Fibroblast of the conjunctiva (primary cell): ENCODE measurements at places on chromosomes 6 and 20.

- no peak for DNase-seq
These were observed 232.2 kb downstream of the LY86 start for GRCh38 chr6:6820641-6821238.

DNA sequence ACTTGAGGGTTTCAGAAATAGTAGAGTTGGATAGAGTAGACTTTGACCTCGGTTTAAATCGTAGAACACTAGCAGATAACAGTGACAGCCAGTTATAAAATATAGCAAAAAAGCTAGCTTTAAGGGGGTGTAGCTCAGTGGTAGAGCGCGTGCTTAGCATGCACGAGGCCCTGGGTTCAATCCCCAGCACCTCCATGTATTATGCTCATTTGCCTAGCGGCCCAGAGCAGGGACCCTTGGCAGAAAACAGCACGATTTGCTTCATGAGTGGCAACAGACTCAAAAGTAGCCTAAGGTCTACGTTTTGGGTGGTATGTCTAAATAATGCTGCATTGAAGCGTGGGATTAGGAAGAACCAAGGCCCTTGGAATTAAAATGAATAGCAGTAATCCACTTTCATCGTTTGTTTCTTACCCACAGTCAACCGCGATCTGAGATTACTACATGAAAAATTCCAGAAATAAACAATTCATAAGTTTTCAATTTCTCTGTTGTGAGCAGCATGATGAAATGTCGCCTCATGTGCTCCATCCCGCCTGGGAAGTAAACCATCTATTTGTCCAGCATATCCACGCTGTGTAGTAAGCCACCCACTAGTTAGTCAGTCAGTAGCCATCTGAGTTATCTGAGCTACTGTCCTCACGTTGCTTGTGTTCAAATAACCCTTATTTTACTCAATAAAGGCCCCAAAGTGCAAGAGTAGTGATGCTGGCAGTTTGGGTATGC lies 184.9 kb downstream of the GPX5 start:
- DNase-seq = peak; percentile 53

- no peak for DNase-seq
These were observed 25.2 kb downstream of the SNX14 start for GRCh38 chr6:85568411-85568810.

GRCh38 chr6:134434019-134434942 lies 116.4 kb upstream of the SGK1 start:
- no peak for DNase-seq

- DNase-seq = no peak
These were observed 72.9 kb upstream of the DSP start for GRCh38 chr6:7468382-7469081.

DNA sequence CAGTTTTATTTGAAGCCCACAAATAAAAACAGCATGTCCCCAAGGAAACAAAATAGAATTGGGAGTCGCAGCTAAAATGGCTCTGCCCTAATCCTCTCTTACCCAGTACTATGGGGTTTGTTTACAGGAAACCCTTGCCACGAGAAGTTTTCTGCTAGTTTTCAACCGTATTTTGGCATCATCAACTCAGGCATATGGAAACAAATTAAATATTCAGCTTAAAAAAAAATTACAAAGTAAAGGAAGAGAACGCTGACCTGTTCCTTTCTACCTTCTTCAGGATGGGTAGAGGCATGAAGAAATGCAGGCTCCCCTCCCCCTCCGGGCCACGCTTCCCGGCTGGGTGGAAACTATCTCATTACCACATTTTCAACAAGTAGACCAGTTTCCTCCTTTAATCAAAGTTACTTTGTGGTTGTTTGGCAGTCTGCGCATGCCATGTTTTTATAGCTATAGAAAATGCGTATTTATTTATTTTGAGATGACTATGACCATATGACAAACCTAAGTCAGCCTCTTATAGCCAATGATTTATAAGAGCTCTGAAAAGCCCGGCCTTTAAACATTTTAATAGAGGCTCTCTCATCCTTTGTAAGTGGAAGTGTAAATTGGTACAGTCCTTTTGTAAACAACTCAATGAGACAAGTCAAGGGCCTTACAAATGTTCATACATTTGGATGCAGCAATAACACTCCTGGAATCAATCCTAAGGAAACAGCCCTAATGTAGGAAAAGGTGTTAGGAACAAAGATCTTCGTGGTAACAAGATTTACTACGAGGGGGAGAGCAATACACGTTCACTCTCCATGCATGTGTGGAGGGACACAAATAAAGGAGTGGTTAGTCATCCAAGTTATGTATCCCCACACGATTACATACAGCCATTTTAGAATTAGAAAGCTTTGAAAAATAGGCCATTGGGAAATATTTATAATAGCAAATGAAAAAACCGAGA lies 16.1 kb upstream of the ZNF217 start:
- no peak for DNase-seq

DNA sequence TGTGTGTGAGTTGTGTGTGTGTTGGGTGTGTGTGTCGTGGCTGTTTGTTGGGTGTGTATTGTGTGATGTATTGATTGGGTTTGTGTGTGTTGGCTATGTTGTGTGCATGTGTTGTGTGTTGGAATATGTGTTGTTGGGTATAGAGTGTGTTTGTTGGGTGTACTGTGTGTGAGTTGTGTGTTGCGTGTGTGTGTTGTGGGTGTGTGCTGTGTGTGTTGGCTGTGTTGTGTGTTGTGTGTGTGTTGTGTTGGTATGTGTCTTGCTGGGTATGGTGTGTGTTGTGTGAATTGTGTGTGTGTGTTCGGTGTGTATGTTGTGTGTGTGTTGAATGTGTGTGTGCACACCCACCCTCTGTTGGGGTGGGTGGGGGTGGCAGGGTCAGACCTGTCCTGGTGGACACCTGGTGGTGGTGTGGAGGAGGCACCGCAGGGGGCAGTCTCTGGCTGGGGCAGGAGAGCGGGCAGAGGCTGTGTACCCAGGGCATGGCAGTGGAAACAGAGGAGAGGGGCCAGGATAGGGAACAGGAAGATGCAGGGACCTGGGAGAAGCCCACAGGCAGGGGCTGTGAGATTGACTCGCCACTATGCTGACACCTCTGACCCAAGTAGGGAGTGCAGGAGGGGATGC lies 25.5 kb upstream of the PXDC1 start:
- DNase-seq = no peak

DNA sequence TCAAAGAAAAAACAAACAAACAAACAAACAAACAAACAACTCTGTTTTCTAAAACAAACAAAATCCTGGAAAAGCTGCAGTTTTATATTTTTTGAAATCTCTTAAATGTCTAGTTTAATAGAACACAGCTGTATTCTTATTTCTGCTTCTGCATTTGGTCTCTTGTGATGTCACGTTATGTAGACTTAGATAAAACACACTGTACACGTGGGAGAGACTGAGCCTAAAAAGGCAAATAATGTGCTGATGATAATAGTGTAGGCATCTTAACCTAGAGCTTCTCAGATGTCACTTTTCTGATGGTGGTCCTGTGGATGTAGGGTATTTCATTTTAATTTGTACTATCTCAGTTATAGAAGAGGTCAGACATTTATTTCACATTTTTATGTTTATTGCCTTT lies 261.7 kb downstream of the UTRN start:
- no peak for DNase-seq

DNA sequence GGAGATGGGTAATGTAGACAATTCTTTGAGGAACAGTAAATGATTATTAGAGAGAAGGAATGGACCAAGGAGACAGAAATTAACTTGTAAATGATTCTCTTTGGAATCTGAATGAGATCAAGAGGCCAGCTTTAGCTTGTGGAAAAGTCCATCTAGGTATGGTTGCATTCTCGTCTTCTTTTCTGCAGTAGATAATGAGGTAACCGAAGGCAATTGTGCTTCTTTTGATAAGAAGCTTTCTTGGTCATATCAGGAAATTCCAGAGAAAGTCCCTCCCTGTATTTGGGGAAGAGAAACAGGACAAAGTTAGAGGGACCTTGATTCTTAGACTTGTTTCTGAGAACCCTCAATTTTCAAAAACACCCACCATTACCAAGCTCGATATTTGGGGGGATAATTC lies 109.1 kb upstream of the PRSS16 start:
- no peak for DNase-seq

DNA sequence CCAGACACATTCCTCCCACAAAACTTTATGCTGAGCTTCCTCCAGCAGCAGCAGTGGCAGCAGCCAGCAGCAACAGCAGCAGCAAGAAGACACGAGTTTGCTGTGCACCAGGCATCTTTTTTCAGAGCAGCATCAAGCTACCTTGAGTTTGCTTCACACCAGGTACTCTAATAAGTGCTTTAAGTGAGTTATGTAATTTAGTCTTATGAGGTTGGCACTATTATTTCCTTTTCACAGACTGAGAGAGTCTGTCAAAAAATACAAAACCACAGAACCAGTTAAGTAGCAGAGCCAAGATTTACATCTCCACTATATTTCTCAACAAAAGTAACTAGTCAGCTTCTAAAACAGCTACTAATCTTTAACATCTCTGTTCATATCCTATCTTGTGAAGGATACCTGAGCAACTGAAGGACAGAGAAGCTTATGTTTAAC lies 23.7 kb downstream of the RANBP9 start:
- DNase-seq = no peak

GRCh38 chr6:44035621-44036020 lies 91.6 kb downstream of the MRPL14 start:
- DNase-seq = no peak

DNA sequence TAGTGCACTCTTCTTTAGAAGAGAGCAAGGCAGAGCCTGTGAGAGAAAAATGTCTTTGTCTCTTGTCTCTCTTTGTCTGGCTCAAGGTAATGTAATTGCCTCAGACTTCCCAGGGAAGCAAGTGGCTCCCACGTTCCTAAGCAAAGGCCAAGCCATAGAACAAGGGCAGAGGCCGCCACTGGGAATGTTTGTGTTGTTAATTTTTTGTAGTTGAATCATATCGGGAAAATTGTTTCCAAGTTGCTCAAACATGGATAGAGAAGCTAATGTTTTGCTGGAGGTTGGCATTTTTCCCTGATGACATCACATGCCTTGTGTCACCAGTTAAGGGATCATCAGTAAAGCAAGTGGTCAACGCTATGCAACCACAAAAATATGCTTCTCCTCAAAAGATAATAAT lies 211.5 kb upstream of the FOXA2 start:
- DNase-seq = peak; percentile 76
